ENCODE measurements at places on chromosomes 6 and 20.
A peak's percentile ranks its signal among the peaks of the same experiment; 100 is the strongest.

DNA sequence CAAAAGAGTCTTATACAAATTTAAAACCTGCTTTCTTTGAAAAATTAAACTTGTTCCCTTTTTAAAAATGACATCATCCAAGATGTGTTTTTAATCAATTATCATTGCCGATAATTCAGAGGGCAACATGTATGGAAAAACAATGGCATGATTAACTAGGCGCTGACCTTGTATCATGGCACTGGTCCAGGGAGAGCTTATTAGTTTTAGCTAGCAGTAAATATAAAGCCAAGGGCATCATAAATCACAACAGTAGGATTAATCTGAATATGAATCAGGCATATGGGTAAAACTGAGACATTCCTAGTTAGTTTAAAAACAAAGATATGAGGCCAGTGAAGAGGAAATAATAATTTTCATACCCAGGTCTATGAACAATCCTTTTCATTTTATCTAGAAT, 374.0 kb downstream of the HDGFL1 start:
- no peak for DNase-seq

DNA sequence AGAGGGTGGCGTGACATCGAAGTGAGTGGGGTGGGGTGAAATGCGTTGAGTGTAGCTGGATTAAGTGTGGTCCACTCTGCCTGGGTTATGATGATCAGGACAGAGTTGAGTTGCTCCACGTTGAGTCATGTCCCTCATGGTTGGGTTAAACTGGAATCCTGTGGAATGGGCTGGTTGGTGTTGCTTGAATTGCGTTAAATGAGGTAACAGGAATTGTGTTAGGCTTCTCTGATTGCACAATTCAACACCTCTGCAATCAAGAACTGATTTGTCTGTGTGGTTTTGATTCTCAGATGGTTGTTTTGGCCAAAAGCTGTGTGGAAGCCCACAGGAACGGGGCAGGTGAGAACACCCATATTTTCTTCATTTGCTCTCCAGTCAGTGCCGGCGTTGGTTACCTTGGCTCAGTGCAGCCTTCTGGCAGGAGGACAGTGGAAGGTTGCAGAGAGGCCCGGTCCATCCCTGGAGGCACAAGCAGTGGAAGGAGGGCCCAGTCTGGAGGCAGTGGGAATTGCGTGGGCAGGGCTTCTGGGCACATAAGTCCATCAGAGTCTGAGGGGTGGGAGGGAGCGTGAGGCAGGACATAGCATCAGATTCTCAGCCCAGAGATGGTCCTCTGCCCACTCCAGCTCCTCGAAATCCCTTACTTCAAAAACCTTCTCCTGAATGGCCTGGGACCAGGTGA, 11.6 kb downstream of the NOTCH4 start:
- no peak for DNase-seq

- DNase-seq, result no peak
Observed at GRCh38 chr6:64476935-64477334, 841.3 kb downstream of the PHF3 start.

DNA sequence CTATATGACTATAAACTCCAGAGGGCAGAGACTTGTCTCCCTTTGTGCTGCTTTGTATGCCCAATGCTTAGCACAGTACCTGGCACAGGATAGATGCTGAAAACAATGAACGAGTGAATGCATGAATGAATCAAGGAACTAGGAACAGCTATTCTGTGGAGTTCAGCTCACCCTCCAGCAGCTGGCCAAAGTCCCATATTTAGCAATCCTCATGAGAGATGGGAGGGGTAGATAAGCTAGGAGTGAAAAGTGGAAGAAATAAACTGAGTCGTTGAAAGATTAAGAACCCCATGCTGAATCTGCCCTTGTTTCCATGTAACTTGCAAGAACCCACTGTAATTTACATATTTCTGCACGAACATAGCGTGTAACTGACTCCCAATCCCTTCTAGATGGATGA, 106.5 kb downstream of the MAFB start:
- no peak for DNase-seq

DNA sequence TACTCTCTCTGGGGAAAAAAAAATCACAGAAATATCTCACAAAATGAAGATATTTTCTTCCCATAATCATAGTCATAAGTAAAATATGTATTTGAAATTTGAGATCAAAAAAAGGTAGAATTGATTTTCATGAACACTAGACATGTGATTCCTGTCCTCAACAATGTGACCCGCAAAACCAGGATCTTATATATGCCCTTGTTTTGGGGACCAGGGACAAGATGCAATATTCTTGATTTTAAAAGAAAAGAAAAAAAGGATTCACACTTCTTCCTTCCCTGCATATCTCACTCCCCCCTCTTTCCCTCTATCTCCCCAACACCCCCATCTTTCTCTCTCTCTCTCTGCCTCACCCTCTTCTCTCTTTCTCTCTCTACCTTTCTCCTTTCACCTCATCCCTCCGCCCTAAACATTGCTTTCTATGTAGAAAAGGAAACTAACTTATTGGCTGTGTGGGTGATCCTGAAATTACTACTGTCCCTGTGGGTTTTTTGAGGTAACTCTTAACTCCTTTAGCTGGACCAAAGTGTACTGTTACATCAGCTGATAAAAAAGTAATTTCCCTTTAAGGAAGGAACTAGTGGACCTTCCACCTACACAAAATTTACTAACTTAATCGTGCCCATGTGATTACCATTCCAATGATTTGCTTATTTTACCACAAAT, 85.6 kb downstream of the AIG1 start:
- DNase-seq, result no peak

DNA sequence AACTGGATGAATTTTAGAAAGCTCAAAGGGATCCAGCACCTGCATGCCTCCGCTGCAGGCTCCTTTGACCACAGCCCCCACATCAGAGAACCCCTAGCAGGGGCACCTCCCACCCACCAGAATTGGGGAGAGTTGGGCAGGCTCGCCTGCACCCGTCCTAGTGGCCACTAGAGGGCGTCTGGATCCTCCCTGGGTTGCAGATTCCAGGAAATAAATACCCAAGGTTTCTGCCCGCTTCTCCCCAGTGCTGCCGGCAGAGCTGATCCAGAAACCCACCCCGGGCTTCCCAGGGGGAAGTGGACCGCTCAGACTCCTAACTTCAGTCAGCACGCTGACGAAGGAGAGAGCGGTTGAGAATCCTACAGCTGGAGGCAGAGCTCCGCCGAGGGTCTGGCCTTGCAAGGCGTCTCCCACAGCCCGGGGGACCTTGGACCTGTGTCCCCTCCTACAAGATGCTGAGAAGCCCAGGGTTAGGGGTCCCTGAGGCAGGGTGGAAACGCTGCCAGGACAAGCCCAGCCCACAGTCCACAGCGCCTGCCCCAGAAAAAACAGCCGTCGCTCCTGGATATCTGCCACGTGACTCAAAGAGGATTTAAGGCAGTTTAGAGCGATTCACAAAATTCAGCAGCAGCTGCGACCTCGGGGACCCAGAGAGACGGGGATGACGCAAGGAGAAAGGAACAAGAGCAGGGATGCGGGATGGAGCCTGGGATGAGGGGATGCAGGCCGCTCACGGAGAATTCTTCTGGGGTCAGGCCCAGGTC, 32.6 kb upstream of the PHACTR3 start:
- peak; percentile 59 for DNase-seq

- no peak for DNase-seq
Observed at GRCh38 chr6:39982720-39983119, 48.5 kb upstream of the MOCS1 start.

GRCh38 chr6:111447051-111447450, 36.0 kb downstream of the REV3L start:
- DNase-seq, result no peak

DNA sequence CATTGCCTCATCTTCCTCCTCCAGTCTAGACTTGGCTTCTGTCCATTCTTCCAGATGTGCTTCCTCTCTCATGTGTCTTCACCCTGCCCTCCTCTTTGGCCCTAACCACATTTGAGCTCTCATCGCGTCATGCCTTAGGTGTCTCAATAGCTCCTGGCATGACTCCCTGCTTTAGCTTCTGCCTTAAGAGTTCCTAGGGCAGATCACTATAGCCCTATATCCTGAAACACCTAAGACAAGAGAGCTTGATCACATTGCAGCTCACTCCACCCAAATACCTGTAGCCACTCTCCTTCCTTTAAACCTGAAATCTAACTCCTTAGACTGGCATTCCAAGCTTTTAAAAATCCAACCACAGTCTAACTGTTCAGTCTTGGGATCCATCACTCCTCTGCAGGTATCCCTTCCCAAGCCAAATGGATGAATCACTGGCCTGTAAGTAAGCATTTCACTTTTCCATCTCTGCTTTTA, 69.0 kb upstream of the STXBP5 start:
- peak; percentile 41 for DNase-seq

- DNase-seq, result peak; percentile 77
Observed at GRCh38 chr6:52389264-52389625, 27.3 kb downstream of the PAQR8 start.

DNA sequence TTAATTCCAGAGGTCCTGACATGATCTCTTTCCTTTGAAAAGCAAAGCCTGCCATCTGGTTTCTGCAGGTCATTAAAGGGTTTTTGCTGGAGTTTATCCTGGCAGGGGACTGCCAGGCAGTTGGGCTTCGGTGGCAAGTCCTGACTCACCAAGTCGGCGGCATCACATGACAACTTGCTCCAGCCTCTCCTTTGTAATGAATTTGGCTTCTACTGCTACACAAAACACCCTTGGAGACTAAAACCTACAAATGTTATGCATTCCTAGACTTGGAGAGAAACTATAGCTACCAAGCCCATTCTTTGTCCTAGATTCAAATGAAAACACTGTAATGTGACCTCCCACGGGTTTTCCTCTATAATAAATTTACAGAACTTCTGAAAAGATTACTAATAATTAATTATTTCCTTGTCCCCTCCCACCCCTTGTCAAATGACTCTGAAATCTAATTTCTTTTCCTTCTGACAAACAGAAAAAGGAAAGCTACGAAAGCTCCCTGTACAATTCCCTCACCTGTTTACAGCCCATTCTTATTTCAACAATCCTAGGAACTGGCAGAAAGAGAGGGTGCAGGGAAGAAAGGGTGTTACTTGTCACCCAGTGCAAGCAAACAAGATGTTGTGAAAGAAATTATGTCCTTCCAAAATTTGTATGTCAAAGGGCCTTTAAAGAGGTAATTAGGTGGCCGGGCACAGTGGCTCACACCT, 62.9 kb downstream of the QRSL1 start:
- DNase-seq, result no peak

- no peak for DNase-seq
Observed at GRCh38 chr20:19742974-19743639, 15.0 kb upstream of the RIN2 start.

DNA sequence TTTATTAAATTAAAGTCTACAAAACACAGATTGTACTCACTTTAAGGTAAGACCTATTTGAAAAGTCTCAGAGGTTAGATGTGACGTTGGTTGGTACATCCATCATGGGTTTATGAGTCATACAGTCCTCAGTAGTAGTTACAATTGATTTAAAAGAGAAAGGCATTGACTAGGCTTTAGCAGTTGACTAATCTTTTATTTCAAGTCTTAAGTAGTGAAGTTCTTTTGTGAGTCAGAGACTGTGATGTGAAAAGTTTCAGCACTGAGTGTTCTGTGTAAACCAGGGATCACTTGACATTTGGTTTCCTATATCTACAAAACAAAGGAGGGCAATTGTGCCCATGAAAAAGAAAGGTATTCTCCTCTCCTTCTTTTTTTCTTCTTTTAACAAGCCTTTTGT, 221.3 kb downstream of the GRIK2 start:
- DNase-seq, result no peak

DNA sequence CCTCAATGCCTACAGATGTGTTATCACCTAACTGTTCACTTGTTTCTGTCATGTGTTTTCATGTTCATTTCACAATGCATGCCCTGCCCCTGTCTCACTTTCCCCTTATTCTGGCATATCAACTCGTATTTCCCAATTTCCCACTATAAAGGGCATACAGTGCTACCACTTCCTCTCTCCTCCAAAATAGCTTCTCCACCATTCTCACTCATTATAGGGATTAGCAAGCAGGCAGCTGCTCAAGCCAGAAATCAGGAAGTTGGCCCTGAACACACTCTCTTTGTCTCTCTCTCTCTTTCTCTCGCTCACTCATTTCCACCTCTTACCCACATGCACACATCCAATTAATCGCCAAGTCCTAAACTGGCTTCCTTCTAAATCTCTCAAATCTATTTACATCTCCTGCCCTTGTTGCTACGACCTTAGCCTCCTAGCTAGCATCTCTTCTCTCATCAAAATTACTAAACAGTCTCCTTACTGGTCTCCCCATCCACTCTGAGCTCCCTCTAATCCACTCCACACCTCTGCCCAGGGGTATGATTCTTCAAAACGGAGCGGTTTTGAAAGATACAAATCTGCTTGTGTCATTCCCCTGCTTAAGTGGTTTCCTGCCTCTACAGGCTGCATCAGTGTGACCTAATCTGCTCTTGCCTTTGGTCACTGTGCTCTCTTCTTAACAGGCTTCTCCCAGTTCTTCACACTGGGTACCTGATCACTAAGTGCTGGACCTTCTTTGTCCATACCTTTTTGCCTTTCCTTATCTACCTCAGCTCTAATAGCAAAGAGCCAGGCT, 196.2 kb downstream of the BTBD9 start:
- peak; percentile 6 for DNase-seq

- DNase-seq, result no peak
Observed at GRCh38 chr6:37141281-37142049, 28.5 kb upstream of the PIM1 start.

DNA sequence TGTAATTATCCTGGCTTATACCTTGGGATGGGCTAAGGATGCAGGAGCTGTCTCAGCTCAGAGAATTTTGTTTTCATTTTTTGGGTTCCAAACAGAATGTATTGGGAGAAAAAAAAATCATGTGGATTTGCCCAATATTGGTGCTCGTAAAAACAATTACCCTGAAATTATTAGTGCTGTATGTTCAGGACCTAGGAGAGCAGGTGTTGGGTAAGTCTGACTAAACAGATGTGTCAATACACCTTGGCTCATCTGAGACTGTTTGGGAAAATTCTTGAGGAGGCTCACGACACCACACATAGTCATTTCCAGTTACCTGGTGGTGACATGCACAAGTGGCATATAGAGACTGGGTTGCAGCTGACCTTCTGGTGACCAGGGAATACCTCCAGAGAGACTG, 802.1 kb upstream of the FLRT3 start:
- no peak for DNase-seq

GRCh38 chr6:25306379-25306778, 27.2 kb downstream of the CARMIL1 start:
- DNase-seq, result no peak

GRCh38 chr20:20487811-20488210, 119.9 kb downstream of the INSM1 start:
- DNase-seq, result no peak

GRCh38 chr6:53493635-53494025, 51.3 kb downstream of the GCLC start:
- no peak for DNase-seq

All from K562 (cell line).